T-helper 17 cell (primary cell): ENCODE measurements at places on chromosomes 4 and X.
A peak's percentile ranks its signal among the peaks of the same experiment; 100 is the strongest.

- DNase-seq = peak; percentile 64
These were observed 95.6 kb downstream of the AFAP1 start for GRCh38 chr4:7843831-7844593.

GRCh38 chrX:39984191-39984956 is 113.4 kb downstream of the BCOR start:
- no peak for DNase-seq

GRCh38 chr4:172035562-172035961 is 222.4 kb downstream of the GALNTL6 start:
- no peak for DNase-seq

GRCh38 chr4:1862055-1862911 is 6.3 kb upstream of the LETM1 start:
- no peak for DNase-seq

DNA sequence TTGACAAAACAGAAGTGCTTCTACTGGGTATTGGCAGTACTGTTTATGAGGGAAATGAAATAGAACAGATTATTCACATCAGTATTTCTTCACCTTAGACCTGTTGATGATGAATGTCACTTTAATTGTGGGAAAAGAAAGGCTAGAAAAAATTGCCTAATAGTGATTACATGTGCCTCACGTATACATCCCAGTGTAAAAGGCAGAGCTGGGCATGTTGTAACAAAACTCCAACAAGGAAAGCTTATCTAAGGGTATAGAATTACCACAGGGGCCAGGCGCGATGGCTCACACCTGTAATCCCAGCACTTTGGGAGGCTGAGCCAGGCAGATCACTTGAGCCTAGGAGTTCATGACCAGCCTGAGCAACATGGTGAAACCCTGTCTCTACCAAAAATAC is 4.2 kb downstream of the PGM2 start:
- no peak for DNase-seq

- DNase-seq = no peak
These were observed 276.8 kb downstream of the ZNF674 start for GRCh38 chrX:46268412-46268811.

DNA sequence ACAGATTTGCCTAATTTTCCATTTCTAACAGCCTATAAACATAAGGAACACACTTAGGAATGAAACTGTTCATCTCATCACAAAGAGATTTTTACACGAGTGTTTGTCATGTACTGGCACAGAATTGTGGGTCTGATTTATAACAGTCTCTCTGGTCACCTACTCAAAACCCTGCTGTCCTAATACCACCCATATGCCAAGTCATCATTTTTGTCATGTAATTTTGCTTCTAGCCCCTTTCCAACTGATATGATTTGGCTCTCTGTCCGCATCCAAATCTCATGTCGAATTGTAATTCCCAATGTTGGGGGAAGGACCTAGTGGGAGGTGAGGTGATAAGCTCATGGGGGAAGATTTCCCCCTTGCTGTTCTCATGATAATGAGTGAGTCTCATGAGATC is 284.1 kb upstream of the SLITRK2 start:
- DNase-seq = no peak

GRCh38 chr4:151437505-151437904 is 28.5 kb downstream of the FHIP1A start:
- DNase-seq = no peak

DNA sequence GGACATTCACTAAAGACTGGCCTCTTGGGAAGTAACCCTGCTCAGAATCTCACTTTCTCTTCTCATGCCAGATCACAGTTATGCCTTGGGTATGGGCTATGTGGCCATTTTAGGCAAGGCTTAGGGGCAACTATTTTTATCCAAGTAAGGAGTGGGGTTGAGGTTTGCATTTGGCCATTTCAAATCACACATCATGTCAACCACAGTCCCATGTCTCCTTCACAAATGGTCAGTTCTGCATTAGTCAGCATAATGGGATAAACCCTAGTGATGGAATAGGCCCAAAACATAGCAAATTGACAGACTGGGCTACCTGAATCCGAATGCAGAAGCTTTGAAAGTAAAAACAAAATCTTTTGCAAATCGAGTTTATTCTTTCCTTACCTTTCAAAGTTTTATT is 827 bp upstream of the RTL3 start:
- no peak for DNase-seq

DNA sequence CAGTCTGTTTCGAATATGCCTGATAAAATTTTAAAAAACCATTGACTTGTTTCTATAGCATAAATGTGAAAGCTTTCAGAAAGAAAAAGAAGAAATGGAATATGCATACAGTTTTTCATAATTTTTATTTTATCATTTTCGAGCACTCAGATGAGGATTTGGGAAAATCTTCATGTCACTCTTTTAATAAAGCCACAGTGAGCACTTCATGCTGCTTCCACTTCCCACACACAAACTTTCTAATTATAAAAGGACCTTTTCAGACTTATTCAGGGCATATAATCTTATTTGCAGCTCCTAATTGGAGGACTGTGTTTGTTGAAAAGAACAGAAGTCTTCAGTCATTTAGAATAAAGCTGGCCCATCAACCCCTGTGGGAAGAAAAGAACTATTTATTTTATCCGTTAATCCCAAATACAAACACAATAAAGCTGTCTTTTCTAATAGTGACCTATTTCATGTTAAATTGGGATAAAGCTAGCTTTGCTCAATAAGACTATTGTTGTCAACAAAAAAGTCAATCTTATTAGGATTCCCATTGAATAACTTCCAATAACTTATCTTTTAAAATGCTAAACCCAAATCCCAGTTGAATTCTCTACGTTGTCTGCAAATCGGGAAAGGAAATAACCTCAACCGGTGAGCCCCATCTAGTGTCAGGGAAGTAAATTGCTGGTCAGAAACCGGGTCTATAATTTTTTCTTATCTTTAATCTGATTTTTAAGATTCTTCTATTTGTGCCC is 211.5 kb downstream of the PDGFRA start:
- no peak for DNase-seq

DNA sequence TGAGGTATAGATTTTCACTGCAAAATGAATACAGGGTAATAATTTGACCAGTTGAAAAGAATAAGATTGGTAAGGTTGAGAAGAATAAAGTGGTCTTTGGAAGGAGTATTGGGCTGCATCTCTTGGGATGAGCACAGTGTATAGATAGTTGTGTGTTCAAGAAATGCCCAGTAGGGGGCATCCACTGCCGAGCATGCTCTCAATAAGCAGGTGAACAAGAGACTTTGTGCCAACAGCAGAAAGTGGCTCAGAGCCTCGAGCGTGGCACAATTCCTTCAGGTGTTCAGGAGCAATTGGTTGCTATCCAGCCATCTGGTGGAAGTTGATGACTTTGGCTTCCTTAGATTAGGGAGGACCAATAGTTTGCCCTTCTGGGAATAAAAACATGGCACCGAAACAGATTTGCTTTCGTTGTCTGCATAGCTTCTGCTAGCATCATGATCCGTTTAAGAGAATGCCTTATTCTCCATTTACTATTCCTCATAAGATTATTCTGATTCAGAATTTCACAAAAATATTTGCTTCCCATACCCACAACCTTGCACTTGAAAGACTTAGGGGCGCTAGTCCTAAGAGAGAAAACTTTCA is 258.1 kb upstream of the NEIL3 start:
- DNase-seq = no peak

DNA sequence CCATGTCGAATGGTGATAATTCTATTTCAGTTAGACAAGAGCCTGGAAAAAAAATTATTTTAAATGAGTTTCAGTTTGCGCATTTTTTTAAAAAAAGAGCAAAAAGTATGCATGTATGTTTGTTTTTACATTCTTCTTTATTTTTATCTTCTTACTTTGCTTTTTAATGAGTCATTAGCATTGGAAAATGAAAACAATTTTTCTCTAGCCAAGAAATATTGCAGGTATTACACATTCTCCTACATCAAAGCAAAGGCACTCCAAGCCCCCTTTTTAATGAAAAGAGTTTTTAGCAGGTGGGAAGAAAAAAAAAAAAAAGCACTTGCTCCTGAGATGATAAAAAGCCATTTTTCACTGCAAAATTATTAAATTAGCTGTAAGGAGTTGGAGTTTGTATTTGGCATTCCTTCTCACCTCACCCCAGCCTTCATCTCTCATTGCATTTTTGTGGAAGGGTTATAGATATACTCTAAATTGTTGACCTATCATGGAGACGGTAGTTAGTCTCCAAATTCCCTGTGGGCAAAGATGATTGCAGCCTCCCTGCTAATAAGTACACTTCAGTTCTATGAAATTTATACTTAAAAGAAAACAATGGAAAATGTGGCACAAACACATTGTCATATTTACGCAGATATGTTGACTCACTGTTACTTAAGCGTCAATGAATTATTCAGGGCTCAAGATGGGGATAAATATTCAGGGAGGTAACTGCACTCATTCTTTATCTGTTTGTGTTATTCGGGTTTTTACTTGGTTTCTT is 43.8 kb downstream of the PALLD start:
- DNase-seq = no peak

DNA sequence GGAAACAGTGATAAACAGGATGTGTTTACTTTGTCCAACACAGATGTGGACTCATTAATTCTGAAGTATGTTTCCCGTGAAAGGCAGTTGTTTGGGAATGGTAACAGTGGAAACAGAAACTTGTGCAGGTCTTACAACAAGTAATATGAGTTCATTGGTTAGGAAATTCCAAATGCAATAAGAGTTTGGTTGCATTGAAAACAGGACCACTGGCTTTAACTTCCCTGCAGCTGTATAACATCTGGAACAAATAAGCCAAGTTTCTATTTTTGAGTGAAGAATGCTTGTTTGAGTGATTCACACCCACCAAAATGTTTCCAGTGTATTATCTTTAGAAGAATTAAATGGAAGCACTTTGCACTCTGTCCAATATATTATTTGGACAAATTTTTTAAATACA is 82.4 kb upstream of the BMP3 start:
- no peak for DNase-seq

GRCh38 chr4:182548156-182548555 is 305.0 kb downstream of the TENM3 start:
- DNase-seq = no peak

DNA sequence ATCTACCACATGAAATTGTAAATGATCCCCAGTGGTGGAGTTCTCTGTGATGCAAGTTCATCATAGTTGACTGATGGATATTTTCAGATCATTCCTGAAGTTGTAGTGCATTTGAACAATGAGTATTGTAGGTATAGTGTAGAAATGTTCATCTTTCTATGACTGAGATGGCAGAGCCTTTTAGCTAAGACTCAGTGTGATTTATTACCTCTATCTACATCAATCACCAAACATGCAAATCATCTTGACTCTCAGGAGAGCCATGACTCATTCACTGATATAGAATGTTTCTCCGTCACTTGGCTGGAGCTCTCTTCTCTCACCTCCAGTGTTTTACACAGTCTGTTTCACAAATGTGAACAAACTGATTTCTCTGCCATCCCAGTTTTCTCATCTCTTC is 392.6 kb downstream of the IL1RAPL1 start:
- no peak for DNase-seq

DNA sequence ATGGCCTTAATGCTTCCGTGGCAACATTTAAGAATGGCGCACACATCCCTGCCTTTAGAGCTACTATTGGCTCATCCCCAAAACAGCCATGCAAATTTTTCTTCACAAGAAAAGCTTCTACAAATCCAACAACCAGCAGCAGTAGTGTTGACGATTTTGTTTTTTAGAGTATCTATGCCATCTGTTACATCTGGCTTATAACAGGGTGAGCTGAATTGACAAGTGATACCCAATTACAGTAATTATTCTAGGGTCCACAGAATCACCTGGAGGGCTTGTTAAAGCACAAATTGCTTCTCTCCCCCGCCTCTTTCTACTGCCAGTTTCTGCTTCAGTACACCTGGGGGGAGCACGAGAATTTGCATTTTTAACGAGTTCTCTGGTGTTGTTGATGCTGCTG is 34.1 kb downstream of the DCHS2 start:
- no peak for DNase-seq

- no peak for DNase-seq
These were observed 23.4 kb downstream of the RBM47 start for GRCh38 chr4:40606239-40606767.

- DNase-seq = no peak
These were observed 12.8 kb upstream of the IGFBP7 start for GRCh38 chr4:57122959-57123358.

DNA sequence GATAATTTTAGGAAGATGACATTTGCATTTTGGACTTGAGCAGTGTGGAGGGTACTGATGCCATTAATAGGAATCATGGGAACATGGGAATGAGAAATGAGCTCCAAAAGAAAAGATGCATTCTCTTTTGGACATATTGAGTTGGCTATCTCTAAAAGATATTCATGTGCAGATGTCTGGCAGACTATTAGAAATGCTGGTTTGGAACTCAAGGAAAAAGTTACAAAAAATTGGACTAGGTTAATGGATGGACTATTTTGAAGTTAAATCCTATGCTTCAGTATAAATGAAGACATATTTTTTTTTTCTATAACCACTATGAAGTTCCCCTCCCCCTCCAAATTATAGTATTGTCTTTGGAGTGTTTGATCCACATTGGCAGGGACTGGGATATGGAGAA is 3.6 kb upstream of the LIMCH1 start:
- DNase-seq = no peak

DNA sequence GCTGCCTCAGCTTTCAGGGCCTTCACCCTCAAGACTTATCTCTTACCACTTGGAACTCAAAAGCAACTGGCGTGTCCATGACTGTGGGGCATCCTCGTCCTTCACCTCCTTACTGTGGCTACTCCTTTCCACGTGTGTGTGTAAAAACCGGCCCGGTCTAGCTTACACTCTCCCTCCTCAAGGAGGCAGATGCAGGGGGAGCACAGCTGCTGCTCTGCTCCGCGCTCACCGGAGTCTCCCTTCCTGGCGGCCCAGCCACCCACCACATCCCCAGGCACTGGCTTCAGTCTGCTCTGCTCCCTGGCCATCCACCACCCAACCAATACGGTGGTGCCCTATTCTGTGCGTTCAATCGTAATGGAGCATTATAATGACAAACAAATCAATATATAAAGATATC is 8.3 kb downstream of the RNF212 start:
- no peak for DNase-seq

GRCh38 chr4:37562592-37562991 is 123.6 kb downstream of the RELL1 start:
- no peak for DNase-seq

- DNase-seq = no peak
These were observed 204.2 kb upstream of the IL15 start for GRCh38 chr4:141432000-141432712.

- no peak for DNase-seq
These were observed 11.9 kb upstream of the TRIML1 start for GRCh38 chr4:188127214-188127874.

- DNase-seq = no peak
These were observed 234.8 kb upstream of the GNPDA2 start for GRCh38 chr4:44961001-44961755.

DNA sequence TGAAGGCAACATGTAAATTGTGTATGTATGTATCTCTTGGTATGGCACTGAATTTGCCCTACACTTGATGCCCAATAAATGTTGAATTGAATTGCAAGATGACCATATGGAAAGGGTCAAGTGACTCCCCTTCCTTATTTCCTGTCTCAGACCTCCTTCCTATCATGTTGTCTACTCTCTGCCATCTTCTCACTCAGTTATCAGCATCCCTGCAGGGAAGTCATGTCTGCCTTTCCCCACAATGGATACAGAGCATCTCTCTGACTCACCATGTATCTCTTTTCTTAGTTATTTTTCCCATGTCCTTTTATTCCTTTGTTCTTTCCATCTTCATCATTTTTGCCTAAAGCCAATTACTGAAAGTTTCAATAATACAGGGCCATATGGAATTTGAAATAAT is 22.5 kb downstream of the BMX start:
- no peak for DNase-seq

- no peak for DNase-seq
These were observed 8.6 kb upstream of the ZXDA start for GRCh38 chrX:57918750-57919436.

- DNase-seq = no peak
These were observed 11.0 kb downstream of the ARHGAP36 start for GRCh38 chrX:131068945-131069719.
